ENCODE measurements at places on chromosomes 12 and 14.
A peak's percentile ranks its signal among the peaks of the same experiment; 100 is the strongest.

DNA sequence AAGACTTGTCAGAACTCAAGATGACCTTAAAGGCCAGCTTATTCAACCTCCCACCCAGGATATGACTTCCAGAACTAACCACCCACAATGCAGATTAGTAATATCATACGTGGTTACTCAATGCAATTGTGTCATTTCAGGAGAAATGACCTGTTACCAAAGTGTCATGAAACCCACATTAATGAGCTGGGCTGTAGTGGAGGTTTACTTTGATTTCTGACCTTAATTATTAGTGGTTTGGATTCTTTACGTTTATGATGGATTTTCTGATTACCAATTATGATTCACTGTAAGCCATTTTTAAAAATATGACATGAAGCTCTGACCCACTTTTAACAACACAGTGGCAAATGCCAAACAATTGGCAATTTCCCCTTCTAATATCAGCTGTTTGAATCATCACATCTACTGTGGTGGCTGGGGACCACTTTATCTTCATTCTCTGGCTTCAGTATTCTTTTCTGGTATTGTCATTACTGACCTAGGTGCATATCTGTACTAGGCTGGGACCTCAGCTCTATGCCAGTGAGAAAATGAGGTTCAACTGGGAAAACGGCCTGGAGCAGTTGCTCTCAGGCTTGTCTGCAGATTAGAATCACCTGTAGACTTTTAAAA is 223.3 kb downstream of the RGS6 start:
- DNase-seq = no peak

GRCh38 chr12:39581592-39581991 is 38.0 kb downstream of the ABCD2 start:
- no peak for DNase-seq

- DNase-seq = peak; percentile 41
Measured at GRCh38 chr12:49703647-49704137, 3.5 kb downstream of the FMNL3 start.

DNA sequence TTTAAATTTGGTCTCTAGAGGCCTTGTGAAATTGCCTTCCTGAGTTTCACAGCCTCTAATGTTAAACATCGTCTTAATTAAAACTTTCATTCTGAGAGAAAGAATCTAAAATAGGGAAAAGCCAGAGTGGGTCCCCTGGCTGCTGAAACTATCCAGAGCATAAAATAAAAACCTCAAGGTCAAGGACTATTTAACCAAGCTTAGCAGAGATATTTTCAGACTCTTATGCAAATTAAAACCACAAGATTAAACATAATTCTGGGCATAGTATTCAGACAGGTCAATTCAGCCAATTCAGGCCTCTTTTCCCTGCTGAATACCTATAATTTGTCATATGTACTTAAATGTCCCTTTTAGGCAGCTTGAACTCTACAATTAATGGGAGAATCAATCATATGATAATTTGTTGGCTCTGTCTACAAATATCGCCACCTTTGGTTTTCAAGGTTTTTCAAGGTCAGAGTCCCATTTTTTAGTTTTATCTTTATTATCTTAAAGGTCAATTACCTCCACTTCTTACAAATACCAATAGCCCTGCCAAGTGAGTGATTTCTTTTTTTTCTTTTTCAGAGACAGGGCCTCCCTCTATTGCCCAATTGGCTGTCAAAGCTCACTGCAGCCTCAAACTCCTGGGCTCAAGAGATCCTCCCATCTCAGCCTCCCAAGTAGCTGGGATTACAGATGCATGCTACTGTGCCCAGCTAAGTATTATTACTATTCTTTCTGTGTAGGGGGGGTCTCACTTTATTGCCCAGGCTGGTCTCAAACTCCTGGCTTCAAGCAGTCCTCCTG is 257.1 kb downstream of the PHLDA1 start:
- no peak for DNase-seq

GRCh38 chr12:9751204-9752144 is 9.2 kb downstream of the CD69 start:
- peak; percentile 47 for DNase-seq

GRCh38 chr12:72288911-72289310 is 16.7 kb downstream of the TRHDE start:
- DNase-seq = no peak

DNA sequence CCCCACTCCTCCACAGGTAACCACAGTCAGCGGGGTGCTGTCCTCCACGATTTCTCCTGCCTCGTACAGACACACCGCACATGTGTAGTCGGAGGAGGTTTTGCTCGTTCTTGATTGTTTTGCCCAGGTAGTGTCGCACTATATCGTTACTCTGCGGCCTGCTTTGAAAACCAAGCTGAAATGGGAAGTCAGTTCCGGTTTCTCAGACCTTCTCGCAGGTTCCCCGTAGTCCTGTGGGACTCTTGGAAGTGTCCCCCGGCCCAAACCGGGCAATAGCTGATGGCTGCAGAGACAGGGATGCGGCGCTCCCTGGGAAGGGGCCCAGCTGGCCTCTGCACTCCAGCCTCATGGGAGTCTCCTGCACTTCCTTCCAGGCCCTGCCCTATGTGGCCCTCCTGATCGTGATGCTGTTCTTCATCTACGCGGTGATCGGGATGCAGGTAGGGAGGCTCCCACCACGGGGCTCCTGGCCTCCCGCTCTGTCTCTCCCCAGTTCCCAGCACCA is 141.3 kb upstream of the FKBP4 start:
- no peak for DNase-seq

- DNase-seq = no peak
Measured at GRCh38 chr12:131366261-131366871, 344.5 kb upstream of the SFSWAP start.

- no peak for DNase-seq
Measured at GRCh38 chr12:131271724-131272123, 318.0 kb downstream of the ADGRD1 start.

GRCh38 chr12:105522166-105522825 is 191.8 kb downstream of the C12orf75 start:
- no peak for DNase-seq

DNA sequence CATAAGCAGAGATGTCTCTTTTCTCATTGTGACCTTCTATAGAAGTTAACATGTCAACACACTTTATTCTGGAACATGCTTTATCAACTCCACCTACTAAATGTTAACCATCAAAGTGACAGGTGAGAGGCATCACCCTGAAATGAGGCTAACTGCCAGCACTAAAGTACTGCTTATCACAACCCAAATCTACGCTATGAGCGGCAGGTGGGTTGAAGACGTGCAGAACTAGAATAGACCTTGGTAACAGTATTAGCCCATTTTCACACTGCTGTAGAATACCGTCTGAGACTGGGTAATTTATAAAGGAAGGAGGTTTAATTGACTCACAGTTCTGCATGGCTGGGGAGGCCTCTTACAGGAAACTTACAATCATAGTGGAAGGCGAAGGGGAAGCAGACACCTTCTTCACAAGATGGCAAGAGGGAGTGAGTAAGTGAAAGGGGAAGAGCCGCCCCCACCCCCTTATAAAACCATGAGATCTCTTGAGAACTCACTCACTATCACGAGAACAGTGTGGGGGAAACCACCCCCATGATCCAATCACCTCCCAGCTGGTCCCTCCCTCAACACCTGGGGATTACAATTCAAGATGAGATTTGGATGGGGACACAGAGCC is 359.0 kb downstream of the SEC23A start:
- DNase-seq = no peak

DNA sequence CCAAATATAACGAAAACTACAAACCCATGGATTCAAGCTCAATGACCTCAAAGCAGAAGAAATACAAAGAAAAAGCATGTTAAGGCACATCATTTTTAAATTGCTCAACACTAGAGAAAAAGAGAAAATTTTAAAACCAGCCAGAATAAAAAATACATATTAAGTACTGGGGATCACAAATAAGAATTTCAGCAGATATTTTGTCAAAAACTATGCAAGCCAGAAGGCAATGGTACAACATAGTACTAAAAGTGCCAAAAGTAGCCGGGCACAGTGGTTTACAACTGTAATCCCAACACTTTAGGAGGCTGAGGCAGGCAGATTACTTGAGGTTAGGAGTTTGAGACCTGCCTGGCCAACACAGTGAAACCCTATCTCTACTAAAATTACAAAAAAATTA is 10.2 kb downstream of the SGPP1 start:
- no peak for DNase-seq

Measured in stimulated activated CD4-positive, alpha-beta T cell treated with anti-CD3 and anti-CD28 coated beads, Interleukin-4, amount 100 ng/mL, for 1 hour (primary cell).